ELR (cell line): ENCODE measurements at places on chromosomes 3 and 15.

- DNase-seq = peak; percentile 64
Measured at GRCh38 chr15:49421991-49422390, 1.1 kb upstream of the FGF7 start.

DNA sequence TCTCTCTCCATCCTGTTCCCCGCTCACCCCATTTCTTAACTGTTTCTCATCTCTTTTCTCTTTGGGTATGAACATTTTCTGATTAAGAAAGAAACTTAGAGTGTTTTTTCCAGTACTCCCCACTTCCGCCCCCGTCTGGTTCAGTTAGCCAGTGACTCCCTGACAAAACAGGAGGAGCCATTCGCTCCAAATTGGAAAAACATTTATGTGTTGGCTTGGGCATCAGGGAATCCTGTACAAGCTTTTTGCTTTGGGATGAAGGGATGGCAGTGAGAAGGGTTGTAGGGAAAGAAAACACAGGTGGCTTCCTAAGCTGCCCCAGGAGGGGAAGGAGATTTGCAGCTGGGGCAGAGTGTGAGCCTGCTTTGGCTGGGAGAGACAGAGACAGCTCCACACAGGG lies 47.0 kb downstream of the BOC start:
- DNase-seq = no peak

DNA sequence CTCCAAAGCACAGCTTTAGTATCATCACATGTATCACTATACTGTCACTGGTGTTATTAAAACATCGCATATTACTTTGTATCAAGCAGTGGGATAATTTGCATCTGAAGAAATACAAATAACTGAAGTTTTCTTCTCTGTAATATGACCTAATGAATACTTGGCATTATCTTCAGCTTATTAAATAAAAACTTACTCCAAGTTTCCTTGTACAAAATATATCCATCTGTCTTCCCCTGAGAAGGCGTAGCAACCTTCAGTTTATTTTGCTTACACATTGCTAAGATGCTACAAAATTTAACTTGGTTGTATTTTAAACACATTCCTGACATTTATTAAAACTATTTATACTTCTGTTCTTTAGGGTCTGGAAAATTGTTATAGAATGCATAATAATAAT lies 13.7 kb downstream of the FGF7 start:
- DNase-seq = no peak

- no peak for DNase-seq
Measured at GRCh38 chr3:81270603-81271379, 490.7 kb downstream of the GBE1 start.

GRCh38 chr3:160927620-160928019 lies 171.6 kb downstream of the PPM1L start:
- no peak for DNase-seq

DNA sequence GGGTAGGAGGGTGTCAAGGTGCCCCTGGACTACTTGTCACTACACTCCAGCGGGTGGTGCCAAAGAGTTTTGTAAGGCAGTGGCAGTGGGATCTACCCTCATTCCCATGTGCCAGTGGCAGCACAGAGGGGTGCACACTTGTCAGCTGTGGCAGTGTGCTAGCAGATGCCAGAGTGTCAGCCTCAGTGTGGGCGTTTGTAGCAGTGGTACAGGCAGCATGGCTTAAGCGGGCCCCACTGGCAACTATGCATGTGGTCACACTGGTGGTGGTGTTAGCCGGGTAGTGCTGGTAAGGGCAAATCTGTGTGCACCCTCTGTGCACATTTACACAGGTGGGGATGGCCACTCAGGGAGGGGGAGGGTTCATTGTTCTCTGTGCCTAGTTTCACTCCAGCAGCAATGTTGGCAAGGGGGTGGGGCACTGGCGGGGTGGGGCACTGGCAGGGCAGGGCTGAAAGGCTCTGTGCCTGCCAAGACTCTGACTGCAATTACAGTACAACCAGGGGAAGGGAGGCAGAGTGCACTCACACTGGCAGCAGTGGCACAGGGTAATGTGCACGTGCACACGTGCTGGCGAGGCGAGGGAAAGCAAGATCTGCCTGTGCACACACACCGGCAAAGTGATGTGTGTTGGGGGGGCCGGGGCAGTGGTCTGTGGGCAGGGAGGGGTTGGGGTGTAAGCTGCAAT lies 31.8 kb downstream of the MYO9A start:
- DNase-seq = no peak

- no peak for DNase-seq
Measured at GRCh38 chr3:13050446-13050845, 22.8 kb downstream of the IQSEC1 start.

DNA sequence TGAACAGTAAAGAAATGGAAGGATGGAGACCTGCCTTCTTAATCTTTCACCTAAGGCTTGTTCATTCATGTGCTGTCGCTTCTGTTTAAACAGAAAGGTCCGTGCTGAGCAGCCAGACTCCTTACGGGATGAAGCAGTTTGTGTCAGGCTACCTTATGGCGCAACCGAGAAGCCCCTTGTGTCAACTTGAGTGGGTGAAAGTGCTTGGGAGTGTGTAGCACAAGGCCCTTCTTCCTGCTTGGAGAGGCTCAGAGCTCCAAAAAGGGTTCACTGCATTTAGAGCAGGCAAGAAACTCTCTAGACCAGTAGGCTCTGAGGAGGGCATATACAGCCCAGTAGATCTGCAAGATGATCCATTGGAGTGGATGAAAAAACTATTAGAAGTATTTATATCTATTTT lies 16.0 kb downstream of the CAPN3 start:
- no peak for DNase-seq

DNA sequence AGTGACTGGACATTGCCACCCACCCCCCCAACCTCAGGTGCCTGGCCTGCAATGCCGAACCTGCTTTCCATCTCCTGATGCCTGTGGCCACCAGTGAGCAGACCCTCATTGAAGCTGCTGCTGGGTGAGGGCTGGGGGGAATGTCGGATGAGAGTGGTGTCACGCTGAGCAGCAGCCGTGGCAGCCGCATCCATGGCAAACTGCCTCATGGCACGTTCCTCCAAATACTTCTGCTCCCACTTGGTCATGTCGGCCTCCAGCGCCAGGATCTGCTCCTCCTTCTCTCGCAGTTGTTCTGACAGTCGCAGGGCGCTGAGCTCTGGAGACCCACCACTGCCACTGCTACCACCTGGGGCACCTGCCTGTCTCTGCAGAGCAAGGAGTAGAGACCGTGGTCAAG lies 14.2 kb downstream of the AMOTL2 start:
- DNase-seq = no peak

- peak; percentile 11 for DNase-seq
Measured at GRCh38 chr3:186137051-186137685, 28.3 kb upstream of the ETV5 start.

- DNase-seq = peak; percentile 30
Measured at GRCh38 chr3:126261037-126261436, 80.7 kb upstream of the ALDH1L1 start.

DNA sequence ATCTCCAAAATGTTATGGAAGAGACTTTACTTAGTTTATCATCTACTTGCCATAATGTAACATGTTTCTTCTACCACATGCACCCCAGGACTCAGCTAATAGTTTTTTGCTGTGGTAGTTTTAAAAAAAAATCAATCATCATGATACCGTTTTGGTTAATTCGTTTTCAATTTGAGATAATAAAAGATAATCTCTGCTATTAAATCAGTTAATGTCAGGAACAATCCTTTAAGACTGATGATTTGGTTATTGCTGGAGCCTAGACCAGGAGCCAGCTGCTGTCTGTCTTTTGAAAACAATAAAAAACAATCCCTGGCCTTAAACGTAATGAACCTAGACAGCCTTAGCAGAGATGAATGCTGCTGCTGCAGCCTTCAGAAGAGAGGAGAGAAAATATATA lies 403.7 kb downstream of the OXSM start:
- DNase-seq = no peak

DNA sequence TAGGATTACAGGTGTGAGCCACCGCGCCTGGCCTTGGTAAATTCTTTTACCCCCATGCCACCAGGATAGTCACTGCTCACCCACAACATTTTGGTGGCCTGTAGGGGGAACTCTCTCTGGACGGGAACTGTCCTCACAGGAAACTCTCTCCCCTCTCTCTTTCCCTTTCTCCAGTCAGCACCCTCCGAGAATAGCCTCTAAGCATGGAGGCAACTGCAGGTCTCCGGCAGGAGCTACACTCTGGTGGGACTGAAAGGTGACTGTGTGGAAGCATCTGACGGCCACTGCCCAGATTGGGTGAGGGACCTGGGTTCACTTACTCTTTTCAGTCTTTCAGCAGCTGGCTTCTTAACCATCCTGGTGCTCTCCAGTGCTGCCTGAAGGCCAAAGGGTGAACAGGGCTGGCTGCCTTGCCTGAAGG lies 21.3 kb downstream of the TRANK1 start:
- peak; percentile 11 for DNase-seq

- no peak for DNase-seq
Measured at GRCh38 chr3:8727605-8728512, 5.7 kb upstream of the CAV3 start.

DNA sequence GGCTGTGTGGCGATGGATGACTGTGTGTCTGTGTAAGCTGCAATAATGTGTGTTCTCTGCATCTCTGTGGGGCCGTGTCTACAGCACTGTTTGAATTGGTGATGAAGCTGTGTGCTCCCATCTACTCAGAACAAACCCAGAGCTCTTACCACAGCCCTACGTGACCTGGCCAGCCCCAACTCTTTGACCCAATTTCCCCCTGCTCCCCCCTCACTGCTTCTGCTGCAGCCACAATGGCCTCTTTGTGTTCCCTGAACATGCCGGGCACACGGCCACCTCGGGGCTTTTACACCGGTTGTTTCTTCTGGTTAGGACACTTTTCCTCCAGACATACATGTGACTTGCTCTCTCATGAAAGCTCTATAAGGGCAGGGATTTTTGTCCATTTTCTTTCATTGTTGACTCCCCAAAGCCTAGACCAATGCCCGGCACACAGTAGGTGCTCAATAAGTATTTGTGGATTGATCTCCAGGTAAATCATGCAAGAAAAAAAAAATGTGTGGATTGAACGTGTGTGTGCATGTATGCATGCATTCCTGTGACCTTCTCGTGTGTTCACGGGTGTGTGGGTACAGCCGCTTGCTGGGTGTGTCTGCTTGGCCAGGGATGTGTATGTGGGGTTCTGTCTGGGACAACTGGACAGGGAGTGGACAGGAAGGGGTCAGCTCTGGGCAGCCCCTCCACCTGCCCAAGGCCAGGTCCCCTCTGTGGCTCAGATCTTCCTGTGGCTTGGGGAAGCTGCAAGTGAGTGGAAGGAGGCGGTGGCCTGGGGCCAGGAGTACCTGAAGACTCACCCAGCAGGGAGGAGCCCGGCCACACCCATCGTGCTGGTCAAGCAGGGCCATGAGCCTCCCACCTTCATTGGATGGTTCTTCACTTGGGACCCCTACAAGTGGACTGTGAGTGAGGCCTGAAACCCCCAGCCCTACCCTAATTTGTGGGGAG lies 14.8 kb downstream of the VILL start:
- no peak for DNase-seq

GRCh38 chr3:96225494-96225893 lies 588.9 kb upstream of the EPHA6 start:
- DNase-seq = no peak

GRCh38 chr15:52749258-52749657 lies 40.9 kb downstream of the ONECUT1 start:
- no peak for DNase-seq

DNA sequence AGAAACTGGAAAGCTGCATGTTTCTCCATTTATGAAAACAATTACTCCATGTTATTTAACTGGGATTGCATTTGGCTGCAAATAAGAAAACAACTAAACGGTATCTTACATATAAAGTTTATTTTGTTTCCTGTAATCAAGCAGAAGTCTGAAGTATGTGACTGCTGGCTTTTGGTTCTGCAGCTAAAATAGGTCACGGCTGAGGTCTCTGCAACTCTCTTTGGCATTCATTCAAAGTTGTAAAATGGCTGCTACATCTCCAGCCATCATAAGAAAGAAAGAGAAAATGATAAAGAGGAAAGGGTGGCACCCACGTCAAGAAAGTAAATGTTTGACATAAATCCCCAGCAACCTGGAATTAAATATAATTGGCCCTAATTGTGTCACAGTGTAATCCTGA lies 406.1 kb downstream of the TBC1D5 start:
- DNase-seq = no peak

DNA sequence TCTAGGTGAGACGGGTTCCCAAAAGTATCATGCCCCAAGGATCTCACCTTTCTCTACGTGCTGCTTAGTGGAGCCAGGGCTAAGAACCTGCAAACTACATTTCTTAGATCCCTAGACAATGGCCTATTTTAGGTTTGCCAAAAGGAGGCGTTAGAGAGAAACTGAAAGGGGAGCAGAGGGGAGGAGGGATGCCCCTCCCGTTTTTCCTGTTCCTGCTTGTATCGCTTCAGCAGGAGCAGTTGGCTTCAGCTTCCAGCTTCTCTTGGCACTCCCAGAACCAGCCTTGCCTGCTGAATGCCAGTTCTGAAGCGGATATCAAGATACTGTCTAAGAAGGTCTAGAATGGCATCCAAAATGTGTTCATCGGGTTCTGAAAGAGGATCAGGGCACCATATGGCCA lies 58.4 kb upstream of the ABHD17C start:
- DNase-seq = no peak

- no peak for DNase-seq
Measured at GRCh38 chr15:40136470-40137302, 24.2 kb upstream of the BUB1B start.

DNA sequence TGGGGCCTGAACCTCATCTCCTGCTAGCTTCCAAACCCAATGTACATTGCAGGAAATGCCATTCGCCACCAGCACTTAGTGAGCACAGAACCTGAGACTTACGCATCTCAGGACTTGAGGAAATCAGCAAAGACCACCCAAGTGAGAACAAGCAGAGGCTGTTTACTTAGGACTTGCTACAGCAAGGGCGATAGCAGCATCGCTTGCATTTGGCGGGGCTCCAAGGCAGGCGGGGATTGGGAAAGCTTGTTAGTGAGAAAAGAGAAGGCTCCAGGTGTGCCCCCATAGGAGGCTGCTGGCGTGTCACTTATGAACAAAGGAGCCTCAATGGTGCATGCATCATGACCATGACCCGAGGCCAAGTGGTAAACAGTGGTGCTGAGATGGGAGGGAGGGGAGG lies 19.7 kb downstream of the SLC6A20 start:
- no peak for DNase-seq

DNA sequence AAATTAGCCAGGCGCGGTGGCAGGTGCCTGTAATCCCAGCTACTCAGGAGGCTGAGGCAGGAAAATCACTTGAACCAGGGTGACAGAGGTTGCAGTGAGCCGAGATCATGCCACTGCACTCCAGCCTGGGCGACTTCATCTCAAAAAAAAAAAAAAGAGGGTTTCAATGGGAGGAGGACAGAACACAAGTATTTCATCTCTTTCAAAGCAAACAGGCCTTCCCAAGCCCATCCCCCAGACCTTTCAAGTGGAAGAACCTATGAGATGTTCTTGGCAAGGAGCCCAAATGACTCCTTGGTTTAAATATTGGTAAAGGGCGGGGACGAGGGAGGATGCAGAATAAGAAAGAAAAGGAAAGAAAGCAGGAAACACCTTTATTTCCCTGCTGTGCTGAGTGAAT lies 62.2 kb upstream of the MCF2L2 start:
- DNase-seq = peak; percentile 22
